Mesothelial cell of epicardium (in vitro differentiated cells): ENCODE measurements at places on chromosomes 3 and 15.

DNA sequence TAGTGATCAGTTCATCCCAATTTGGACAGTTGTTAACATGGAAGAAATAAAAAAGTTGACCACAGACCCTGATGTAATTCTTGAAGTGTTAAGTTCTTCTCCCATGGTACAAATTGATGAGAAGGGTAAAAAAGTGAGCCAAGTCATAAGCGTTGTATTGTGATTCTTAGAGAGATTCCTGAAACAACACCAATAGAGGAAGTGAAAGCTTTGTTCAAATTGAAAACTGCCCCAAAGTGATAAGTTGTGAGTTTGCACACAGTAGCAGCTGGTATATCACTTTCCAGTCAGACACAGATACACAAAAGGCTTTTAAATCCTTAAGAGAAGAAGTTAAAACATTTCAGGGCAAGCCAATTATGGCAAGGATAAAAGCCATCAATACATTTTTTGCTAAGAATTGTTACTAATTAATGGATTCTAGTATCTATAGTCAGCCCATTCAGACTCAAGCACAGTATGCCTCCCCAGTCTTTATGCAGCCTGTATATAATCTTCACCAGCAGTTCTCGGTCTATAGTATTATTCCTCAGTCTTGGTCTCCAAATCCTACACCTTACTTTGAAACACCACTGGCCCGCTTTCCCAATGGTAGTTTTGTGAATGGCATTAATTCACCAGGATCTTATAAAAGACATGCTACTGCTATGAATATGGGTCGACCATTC, 38.2 kb downstream of the CDIN1 start:
- no peak for DNase-seq

DNA sequence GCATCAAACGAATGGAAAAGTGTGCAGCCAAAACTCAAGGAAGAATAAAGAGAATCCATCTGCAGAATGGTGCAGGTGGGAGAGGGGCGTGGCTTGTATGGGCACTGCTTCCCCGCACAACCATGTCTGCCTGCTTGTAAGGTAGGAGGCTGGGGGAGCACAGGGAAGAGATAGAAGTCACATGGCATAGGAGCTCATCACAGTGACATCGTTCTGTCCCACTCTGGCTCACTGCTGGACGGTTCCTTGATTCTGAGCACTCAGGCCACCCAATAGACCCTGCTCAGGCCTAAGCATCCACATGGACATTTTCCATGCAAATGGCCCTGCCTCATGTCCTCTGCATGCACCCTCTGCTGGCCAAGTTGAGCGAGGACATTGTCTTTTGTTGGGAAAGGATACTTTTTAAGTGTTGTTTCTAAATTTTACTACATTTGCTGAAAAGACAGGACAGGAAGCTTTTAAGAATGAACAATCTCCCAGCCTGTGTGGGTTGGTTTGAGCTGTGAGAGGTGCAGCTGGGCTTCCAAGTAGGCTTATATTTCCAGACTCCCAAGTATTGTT, 3.1 kb downstream of the MYLK start:
- no peak for DNase-seq

DNA sequence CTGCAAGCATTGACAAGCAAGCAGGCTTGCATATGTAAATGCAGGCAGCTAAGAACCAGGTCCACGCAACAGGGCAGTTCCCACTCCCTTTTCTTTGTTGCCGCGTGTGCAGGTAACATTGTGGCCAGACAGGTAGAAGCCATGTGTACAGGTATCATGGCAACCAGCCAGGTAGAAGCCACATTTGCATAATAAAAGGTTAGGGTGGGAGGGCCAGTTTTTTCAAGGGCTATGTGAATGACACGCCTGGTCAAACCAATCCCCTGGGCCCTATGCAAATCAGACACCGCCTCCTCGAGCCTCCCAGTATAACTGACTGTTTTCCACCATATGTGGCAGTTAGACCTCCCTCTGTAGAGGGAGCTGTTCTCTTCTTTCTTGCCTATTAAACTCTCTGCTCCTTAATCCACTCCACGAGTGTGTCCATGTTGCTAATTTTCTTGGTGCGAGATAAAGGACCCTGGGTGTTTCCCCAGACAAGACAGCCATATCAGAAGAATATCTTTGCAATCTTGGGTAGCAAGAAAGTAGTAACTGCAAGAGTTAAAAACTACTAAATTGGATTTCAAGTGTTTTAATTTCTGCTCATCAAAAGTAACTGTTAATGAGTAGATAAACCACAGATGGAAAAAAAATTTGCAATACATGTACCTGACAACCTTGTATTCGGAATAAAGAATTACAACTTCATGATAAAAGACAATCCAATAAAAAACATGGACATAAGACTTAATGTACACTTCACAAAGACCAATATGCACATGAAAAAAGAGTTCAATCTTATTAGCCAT, 21.8 kb downstream of the PCOLCE2 start:
- no peak for DNase-seq

- DNase-seq = no peak
These were observed 137.8 kb downstream of the DMXL2 start for GRCh38 chr15:51484781-51485180.

DNA sequence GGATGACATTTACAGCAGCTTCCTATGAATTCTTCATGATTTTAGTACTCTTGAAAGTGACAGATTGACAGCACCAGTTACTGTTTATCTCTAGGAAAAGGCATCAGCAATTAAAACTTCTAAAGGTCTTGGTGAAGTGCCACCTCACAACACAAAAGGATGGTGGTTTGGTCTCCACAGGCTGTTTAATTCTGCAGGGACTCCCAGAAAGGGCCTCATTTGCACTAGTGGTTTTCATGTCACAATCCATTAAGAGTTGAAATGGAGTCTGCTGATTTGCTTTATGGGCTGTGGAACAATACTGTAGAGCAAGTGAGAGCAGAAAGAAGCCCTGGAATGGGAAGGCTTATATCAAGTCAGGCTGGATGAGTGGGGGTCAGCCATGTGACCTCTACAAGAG, 225.3 kb upstream of the KCNMB2 start:
- no peak for DNase-seq

- DNase-seq = no peak
These were observed 59.9 kb upstream of the RAD18 start for GRCh38 chr3:9023226-9023590.

DNA sequence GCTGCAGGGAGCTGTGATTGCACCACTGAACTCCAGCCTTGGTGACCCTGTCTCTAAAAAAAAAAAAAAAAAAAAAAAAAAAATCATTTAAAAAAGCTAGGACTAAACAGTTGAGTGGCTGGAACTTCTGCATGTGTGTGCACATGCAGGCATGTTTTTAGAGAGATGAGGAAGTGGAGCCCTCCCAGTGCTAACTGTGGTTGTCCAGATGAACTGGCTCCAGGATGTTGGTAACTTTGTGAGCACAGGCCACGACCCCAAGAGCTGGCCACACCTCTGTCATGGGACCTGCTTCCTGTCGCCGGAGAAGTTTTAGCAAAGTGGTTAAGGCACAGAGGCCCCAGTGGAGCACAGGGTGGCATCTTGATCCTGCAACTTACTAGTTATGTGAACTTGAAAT, 27.0 kb downstream of the CHCHD6 start:
- no peak for DNase-seq

GRCh38 chr15:55349282-55349681, 30.3 kb downstream of the PIGB start:
- no peak for DNase-seq

GRCh38 chr3:17047162-17047561, 162.4 kb downstream of the PLCL2 start:
- no peak for DNase-seq

- no peak for DNase-seq
These were observed 26.2 kb downstream of the FBXL22 start for GRCh38 chr15:63623232-63623969.

DNA sequence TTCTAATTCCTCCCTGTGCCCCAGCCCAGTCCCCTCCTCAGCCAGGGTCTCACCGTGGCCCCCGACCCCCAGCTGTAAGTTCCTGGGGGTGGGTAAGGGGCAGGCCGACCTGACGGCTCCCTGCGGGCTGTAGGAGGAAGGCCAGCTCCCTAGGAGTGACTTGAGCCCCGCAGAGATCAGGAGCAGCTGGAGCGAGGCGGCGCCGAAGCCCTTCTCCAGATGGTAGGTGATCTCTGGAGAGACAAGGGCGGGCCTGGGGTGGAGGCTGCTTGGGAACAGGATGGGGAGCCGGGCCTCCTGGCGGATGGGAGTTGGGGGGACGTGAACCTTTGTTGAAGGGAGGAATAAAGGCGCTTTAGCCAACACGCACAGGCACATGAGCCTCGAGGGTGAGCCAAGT, 4.2 kb downstream of the SLC28A1 start:
- DNase-seq = no peak

- DNase-seq = no peak
These were observed 130.6 kb downstream of the SMAD6 start for GRCh38 chr15:66832664-66833063.

DNA sequence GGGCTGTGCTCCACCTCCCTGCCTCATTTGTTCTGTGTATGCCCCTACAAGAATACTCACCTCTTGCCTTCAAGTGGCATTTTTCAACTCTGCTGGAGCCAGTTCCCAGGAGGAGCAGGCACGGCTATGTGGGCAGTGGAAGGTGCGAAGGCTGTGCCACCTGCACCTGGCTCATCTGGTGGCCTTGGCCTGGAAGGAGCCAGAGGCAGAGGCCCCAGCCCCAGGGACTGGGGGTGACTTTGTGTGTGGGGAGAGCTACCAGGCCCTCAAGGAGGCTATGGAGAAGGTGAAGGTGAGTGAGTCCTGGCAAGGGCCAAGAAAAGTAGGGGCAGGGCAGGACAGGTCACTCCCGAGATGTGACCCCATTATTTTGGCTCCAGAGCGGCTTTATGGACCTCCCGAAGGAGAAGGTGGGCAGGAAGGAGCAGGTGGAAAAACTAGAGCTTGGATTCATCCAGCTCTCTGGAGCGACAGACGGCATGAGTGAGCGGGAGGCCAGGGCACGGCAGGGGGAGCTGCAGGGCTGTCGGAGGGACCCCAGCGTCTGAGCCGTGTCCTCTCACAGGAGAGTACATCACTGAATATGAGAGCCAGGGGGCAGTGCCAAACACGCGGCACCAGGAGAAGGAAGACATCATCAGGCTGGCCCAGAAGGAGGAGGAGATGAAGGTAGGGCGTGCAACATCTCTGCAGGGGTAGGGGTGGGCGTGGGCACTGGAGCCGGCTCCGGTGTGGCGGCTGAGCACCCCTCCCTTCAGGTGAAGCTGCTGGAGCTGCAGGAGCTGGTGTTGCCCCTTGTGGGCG, 57.3 kb upstream of the UBE2Q2 start:
- peak; percentile 44 for DNase-seq

GRCh38 chr15:31271711-31272557, 54.7 kb upstream of the KLF13 start:
- DNase-seq = peak; percentile 35

DNA sequence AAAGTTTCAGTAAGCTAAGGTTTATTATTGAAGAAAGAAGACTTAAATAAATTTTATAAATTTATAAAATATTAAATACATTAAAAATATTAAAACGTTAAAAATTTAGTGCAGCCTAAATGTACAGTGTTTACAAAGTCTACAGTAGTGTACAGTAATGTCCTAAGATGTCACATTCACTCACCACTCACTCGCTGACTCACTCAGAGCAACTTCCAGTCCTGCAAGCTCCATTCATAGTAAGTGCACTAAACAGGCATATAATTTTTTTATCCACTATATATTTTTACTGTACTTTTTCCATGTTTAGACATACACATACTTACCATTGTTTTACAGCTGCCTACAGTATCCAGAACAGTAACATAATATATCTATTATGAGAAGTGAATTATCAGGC, 51.5 kb downstream of the TJP1 start:
- DNase-seq = no peak

- DNase-seq = no peak
These were observed 246.5 kb upstream of the GOLIM4 start for GRCh38 chr3:168341956-168342936.

DNA sequence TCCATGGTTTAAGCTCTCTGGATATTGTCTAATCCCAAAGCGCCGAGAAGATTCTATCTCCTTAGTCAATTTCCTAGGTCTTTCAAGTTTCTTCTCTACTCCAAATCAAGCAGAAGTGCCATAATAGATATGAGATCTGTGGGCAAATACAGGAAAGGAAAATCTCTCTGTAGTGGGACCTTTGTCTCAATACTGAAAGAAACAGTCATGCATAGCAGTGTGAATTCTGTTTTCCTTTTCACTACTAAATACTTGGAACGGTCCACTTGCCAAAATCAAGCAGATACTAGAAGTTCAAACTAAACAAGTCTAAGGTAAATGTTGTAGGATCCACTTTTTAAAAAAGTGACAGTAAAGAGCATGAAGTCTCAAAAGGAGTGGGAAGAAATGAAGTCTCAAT, 236.6 kb downstream of the ZMAT3 start:
- no peak for DNase-seq

GRCh38 chr3:195859846-195860411, 48.2 kb upstream of the MUC4 start:
- DNase-seq = no peak

GRCh38 chr3:35664460-35664919, 25.2 kb downstream of the ARPP21 start:
- peak; percentile 30 for DNase-seq
